Kidney glomerular epithelial cell (primary cell): ENCODE measurements at places on chromosomes 3 and 15.

DNA sequence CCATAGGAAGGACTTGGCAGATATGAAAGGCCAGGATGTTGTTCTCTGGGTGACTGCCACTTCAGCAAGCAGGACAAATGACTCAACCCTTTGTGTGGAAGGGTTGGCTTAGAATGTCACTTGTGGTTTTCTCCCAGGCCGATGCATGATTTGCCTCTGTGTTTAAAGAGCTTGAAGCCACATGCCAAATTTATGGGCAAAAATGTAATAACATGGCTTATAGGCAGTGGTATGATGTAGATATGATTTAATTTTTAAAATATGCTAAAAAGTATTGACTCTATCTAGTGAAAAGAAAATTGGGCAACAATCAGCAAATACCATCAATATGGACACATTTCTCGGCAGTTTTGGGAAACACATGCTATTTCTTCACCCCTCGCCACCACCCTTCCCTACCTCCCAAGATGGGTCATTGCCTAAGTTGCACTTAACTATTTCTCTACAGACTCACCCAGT, 114.6 kb downstream of the CYP19A1 start:
- DNase-seq = no peak

- peak; percentile 59 for DNase-seq
These were observed 4.0 kb downstream of the STX19 start for GRCh38 chr3:94024385-94024784.

GRCh38 chr15:52960283-52960682, 170.1 kb upstream of the ONECUT1 start:
- no peak for DNase-seq

DNA sequence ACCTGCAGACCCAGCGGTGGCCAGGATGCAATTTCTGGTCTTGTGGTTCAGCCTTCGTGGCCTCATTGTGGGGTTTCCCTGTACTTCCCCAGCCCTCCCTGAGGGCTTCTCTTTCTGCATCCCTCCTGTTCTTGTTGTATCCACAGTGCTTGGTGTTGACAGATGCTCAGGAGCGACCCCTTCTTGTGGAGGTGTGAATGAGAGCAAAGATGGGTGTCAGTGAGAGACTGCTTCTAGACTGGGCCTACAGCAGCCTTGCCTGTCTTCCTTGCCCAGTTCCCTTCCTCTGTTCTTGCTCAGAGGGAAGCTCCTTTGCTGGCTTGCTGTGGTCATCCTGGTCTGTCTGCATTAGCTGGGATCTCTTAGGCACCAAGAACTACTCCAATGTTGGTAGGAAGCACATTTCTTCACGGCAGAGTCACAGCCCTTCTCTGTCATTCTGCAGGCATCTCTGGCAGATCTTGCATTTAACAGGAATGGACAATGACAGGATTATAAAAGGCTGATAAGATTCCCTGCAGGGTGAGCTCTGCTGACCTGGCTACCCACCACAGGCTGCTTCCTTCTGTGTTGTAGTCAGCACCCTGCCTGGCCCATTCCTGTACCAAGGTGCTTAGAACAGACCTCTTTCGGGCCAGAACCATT, 317.8 kb upstream of the C2CD4B start:
- DNase-seq = no peak

DNA sequence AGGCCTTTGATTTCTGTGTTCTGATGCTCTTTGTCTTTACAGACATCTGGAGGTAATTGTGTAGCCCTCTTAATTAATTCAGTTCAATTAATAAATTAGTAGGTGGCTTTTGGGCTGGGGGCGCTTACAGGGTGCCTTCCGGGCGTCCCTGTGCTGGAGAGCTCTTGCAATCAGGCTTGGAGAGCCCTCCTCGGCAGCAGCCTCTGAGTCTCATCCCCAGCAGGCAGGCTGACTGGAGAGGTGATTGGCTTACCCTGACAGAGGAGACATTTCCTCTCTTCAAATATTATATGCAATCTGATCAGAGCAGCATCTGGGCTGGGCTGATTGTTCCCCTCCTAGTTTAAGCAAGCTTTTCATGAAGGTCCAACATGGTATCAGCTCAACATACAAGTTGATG, 250.7 kb downstream of the LPP start:
- no peak for DNase-seq

GRCh38 chr15:68444336-68444735, 12.4 kb upstream of the ITGA11 start:
- DNase-seq = no peak

DNA sequence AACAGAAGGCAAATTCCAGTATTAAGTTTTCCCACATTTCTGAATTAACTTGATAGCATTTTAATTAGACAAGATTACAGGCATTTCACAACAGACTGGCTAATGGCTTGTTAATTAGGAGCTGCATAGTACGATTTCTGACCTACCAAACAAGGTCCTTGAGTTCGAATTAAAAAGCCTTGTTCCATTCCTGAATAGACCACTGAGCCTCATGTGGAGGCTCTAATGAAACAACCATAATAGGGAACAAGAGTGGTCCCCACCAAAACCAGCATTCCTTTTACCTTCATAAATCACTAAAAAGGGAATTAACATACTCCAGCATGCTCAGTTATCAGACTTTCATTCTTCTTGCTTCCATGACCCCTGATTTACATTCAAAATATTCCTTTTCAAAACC, 66.4 kb downstream of the PRTG start:
- no peak for DNase-seq

GRCh38 chr3:157104928-157105652, 54.9 kb downstream of the CCNL1 start:
- no peak for DNase-seq

DNA sequence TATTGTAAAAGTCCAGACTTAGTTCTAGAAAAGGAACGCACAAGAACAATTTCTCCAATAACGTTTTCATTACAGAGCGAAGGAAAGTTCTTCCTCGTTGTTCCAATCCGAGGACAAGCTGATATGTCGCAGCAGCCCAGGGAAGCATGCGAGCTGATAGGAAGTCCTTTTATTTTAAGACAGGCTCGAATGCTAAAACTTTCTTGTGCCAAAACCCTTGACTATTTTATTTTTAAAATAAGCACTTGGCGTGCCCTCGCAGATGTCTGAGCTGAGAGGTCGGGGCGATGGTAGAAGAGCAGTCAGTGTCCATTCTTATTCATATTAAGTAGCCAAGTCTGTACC, 433 bp upstream of the MITF start:
- DNase-seq = no peak

DNA sequence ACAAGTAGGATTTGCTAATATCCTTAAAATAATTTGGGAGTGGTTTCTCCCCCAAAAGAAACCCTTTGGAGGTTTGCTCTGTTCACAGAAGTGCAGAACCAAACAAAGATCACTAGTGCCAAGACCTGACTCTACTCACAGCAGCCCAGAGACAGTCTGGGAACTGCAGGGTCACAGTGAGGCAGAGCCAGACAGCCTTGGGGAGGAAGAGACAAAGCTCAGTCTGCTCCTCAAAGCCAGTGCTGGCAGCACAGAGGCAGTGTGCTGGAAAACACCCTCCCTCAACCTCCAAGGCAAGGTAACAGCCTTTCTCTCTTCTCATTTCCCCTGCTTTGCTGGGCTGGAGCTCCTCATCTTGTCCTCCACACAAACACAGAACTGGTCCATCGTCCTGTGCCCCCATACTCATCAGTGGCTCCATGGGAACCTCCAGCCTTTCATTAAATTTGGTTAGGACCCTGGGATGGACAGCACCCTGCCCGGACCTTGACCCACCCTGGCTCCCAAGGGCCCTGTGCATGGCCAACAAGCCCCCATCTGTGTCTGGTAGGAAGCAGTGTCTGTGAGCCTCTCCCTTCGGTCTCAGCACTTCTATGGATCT, 12.6 kb downstream of the RAB6B start:
- DNase-seq = no peak

- DNase-seq = peak; percentile 8
These were observed 557.6 kb upstream of the ADAMTS9 start for GRCh38 chr3:65245133-65246063.

DNA sequence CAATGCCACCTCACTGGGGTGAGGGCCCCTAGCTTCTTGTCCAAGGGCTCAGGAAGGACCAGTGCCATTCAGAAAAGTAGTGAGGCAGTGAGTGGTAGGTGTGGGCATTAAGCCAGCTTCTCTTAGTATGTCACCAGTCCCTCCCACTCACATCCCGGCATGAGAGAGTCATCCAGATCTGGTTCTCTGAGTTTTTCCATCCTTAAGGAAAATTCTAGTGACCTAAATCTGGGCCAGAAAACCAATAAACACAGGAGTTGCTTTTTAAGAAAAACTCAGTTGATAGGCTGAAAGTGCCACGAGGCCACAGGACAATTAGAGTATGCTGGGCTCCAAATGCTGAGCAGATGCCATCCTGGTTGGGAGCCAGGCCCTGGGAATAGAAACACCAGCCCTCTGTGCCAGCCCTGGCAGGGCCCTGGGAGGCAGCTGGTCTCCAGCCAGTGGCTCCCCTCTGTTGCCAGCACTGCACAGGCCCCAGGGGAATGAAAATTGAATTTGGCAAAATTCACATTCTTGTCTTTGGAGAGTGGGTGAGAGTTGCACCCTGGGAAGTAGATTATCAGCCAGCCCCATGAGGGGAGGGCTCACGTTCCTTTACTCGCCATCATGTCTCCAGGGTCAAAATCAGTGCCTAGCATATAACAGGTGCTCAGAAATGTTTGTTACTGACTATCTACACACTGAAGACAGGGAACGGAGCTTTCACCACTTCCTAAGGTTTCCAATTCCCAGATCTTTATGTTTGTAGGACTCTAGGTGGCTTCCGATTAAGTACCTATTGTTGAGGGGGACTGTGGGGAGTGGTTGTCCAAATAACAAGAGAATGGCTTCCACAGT, 52.8 kb downstream of the FAM43A start:
- peak; percentile 62 for DNase-seq

GRCh38 chr3:117553461-117553860, 843.9 kb downstream of the TUSC7 start:
- peak; percentile 66 for DNase-seq

GRCh38 chr3:79314962-79315361, 452.8 kb downstream of the ROBO1 start:
- DNase-seq = no peak

DNA sequence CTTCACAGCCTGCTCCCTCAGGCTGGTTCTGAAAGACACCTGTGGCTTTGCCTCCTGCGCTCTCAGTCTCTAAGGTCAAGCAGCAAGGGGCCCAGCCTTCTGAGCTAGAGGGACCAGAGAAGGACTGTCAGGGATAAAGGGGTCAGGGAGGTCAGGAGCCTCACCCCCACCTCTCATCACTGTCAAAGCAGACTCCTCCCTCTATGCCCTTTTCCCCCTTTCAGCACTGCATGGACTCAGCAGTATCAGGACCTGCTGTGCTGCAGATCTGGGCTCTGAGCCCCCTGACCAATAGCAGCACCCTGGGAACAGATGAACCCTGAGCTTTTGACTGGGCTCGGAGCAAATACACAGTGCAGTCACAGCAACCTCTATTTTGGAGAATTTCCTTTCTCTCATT, 3.2 kb upstream of the BMF start:
- DNase-seq = no peak

- peak; percentile 76 for DNase-seq
These were observed 42.6 kb upstream of the DUSP7 start for GRCh38 chr3:52099001-52099401.

DNA sequence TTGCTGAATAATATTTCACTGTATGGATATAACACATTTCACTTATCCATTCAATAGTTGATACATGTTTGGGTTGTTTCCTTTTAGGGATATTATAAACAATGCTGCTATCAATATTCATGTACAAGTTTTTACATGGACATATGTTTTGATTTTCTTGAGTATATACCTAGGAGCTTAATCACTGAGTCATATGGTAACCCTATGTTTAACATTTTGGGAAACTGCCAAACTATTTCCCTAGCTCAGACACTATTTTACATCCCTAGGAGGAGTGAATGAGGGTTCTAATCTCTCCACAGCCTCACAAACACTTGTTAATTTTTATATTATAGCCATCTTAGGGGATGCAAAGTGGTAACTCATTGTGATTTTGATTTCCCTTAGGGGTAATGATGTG, 66.0 kb downstream of the GPR156 start:
- DNase-seq = no peak

DNA sequence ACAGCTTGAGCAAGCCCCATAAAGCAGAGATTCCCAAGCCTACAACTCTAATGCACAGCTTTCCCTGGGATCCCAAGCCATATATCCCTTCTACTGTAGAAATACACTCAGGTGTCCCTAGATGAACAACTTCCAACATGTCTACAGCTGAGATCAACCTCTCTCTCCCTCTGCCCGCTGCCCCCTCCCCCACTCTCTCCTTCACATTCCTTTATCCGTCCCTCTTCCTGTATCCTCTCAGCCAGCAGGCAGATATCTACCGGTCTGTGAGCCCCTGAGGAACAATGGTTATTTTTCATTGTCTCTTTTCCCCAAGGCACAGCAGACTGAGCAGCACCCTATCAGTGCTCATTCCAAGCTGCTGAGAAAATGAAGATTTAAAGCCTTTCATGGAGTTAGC, 138.6 kb downstream of the SUCLG2 start:
- no peak for DNase-seq

- peak; percentile 38 for DNase-seq
These were observed 35.7 kb upstream of the ACTL6A start for GRCh38 chr3:179526989-179527391.

DNA sequence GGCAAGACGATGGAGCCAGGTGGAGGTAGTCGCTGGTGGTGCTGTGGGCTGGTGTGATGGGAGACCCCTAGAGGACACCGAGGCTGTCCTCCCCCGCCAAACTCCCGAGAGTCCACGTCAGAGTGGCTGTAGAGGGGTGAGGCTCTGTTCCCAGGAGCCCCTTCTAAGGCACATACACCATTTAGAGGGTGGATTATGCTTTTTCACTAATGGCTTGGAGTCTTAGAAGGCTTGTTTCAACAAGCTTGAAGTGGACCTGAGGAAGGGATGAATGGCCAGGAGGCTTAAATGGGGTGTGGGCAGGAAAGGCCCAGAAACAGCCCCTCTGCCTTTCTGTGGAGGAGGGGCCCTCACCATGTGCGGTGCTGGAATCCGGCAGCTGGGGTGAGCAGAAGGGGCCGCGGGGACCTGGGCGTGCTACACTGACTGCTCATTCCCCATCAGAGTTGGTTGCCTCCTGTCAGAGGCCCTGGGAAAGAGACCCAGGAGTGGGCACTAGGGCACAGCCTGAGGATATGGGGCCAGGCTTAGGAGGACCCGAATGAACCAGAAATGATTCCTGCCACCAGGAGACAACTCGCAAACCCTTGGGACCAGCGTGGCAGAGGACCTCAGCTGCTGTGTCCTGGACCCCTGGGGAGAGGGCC, 66.2 kb downstream of the FEM1B start:
- no peak for DNase-seq

DNA sequence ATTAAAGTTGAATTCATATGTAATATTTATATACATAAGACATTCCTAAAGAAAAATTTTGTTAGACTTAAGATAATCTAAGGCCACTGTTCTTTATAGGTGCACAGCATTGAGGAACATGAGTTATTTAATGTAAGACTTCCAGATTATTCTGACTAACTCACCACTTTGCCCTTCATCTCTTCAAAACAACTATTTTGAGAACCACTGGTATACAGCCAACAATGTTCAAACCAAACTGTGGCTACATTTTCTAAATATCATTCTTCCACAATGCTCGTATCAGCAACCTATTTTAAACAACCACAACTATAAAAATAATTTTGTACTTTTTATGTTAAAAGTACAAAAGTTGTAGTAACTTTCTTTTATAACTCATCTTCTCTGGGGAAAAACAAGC, 199.8 kb upstream of the ALCAM start:
- no peak for DNase-seq

GRCh38 chr3:4726549-4726948, 233.4 kb downstream of the ITPR1 start:
- no peak for DNase-seq

- DNase-seq = no peak
These were observed 33.2 kb upstream of the LEKR1 start for GRCh38 chr3:156792945-156793344.

- no peak for DNase-seq
These were observed 150.9 kb upstream of the MCTP2 start for GRCh38 chr15:94080416-94080815.

GRCh38 chr3:17558565-17558964, 183.9 kb downstream of the TBC1D5 start:
- no peak for DNase-seq
